ENCODE measurements at places on chromosomes 4 and X. TPM values are rescaled to one million over a fixed set of nuclear protein-coding genes. Genes with fewer than 3 reads are reported as not detected.

DNA sequence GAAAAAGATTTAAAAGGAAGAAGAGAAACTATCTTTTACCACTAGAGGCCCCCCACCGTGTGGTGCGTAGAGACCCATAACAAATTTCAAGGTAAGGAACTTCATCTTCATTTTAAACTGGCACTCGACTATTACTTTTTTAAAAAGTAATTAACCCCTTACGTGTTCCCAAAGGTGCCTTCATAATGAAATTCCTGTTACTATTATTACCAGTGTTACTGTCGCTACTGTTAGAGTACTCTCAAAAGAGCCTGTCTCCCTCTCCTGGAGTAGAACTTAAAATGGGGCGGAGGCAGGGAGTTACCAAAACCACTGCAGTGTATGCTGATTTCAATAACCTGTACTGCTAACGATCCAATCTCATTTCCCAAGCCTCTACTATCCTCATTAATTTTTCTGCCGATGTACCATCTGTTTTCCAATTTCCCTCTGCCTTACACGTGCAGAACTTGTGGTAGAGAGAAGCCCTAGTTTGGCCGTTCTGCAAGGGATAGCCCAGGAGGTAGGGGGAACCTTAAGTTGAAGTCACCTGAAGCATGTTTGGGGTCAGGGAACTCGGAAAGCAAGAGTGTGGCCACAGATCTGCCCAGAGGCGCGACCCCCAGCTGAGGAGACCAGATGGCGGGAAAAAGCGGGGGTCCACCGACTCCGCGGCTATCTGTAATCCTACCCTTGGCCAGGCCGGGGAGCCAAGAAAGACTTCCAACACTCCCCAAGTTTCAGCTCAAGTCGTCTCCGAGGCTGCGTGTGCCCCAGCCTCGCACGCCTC is 720 bp upstream of the STK26 start:
- DNase-seq = no peak

GRCh38 chr4:127118681-127119080 is 514.1 kb upstream of the INTU start:
- no peak for DNase-seq

DNA sequence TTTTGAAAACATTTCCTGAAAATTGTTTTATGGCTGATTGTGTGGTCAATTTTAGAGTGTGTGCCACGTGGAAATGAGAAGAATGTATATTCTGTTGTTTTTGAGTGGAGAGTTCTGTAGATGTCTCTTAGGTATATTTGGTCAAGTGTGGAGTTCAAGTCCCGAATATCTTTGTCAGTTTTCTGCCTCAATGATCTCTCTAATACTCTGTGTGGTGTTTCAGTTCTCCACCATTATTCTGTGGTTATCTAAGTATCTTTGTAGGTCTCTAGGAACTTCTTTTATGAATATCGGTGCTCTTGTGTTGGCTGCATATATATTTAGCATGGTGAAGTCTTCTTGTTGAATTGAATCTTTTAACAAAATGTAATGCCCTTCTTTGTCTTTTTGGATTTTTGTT is 113.3 kb downstream of the LINC00632 start:
- DNase-seq = no peak

GRCh38 chr4:140156529-140157171 is 2.7 kb upstream of the MAML3 start:
- no peak for DNase-seq

- no peak for DNase-seq
These were observed 41.8 kb downstream of the OCRL start for GRCh38 chrX:129581904-129582303.

DNA sequence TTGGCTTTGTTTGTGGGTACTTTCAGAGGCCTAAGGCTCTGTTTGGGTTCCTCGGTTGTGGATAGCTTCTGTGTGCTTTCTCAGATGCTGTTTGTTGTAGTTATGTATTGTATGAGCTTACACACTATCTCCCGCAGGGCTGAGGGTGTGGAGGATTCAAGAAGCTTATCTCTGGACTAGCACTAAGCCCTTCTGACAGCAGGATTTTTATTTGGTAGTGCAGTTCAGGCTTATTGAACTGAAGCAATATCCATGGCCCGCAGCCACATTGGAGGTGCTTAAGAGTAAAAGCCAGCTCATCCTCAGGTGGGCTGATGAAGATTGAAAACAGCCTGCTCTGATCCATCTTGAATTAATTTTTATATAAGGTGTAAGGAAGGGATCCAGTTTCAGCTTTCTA is 128.2 kb downstream of the RASGEF1B start:
- DNase-seq = no peak

- no peak for DNase-seq
These were observed 208.9 kb upstream of the SLIT2 start for GRCh38 chr4:20042769-20043168.

- DNase-seq = no peak
These were observed 363.4 kb upstream of the BOD1L1 start for GRCh38 chr4:13990596-13991589.

DNA sequence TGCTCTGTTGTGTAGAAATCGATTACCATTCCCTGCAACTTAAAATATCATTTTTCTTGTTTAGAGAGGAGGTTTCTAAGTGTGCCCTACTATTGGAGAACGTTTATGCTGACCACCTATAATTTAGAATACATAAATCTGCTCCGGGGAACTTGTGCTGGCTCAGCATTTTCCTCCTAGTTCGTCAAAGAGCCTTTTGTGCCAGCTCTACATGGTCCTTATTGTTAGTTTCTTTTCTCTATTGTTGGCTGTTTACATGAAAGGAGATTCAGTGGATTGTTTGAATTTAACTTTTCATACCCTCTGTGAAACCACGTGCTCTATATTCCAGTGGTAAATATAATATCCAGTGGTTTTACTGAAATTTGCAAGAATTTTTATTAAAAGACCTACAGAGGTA is 53.4 kb upstream of the ATP8A1 start:
- no peak for DNase-seq

- DNase-seq = no peak
These were observed 43.7 kb downstream of the PSAPL1 start for GRCh38 chr4:7390906-7391636.

- no peak for DNase-seq
These were observed 93.3 kb downstream of the GRIA3 start for GRCh38 chrX:123277347-123277746.

DNA sequence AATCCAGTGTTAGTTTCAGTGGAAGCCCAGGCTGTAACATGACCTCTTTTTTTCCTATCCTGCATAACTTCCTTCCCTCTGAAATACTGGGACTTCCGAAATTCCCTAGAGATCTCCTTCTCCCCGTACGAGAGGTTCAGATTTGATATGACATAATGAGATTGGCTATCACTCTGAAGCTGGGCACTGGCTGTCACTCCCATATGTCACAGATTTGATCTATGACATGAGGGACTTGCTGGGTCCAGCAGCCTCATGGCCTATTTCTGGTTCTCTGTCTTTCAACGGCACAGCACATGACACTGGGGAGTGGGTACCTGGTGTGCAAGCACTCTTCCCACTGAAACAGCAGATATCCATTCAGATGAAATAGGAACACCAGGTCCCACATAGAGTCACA is 36.7 kb downstream of the PF4 start:
- no peak for DNase-seq

- no peak for DNase-seq
These were observed 226.0 kb downstream of the RASL11B start for GRCh38 chr4:53088152-53088551.

- DNase-seq = no peak
These were observed 853.5 kb downstream of the TRIML1 start for GRCh38 chr4:188992706-188993105.

DDIT4L gene
- 4.2 TPM for total RNA-seq

NXF3 gene
- total RNA-seq = 2.2 TPM

PIM2 gene
- 7.5 TPM for total RNA-seq

RTL9 gene
- 0.18 TPM for total RNA-seq

ADH7 gene
- total RNA-seq = not detected

NAP1L2 gene
- total RNA-seq = 0.09 TPM

EGF gene
- total RNA-seq = 1.7 TPM

ADGRG2 gene
- not detected for total RNA-seq

TMEM35A gene
- 3.8 TPM for total RNA-seq

XK gene
- total RNA-seq = not detected

CT45A2 gene
- not detected for total RNA-seq
